ENCODE measurements at places on chromosomes 1 and 21.

DNA sequence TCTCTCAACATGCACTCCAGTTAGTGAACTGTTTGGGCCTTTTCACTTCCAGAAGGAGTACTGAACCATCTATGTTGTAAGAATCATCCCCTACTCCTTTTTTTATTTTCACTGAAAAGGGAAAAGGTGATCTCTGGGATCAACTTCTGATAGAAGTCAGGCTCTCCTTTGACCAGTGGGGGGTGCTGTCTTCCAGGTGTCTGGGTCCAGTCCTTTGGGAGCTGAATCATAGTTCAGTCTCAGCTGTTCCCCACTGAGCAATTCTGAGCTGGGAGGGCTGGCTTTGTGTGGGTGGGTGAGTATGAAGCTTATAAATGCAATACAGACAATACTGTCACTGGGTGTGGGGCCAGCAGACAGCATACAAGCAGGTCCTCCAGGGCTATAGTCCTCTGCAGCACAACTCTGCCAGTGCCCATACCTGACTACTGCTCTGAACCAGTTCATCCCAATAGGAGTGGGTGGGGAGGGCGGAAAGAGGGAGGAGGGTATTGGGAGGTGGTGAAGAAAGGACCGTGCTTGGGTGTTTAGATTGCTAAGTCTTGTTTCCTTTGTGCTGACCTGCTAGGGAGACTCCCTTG is 12.5 kb upstream of the SARS1 start:
- no peak for DNase-seq

DNA sequence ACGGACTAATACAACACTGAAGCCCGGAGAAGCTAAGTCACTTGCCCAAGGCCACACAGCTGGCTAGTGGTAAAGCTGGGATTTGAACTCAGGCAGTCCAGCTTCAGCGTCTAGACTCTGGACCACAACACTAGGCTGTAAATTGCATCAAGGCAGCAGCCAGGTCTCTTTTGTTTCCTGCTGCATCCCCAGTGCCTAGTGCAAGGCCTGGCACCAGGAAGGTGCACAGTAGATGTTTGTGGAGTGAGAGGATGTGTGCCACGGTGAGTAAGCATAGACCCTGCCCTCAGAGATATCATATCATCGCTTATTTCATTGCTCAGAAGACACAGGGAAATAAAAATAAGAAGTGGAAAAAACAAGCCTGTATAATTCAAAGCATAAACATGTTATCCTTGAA is 40.9 kb downstream of the IGSF21 start:
- no peak for DNase-seq

- peak; percentile 59 for DNase-seq
Observed at GRCh38 chr1:6489799-6490180, 1.7 kb downstream of the PLEKHG5 start.

DNA sequence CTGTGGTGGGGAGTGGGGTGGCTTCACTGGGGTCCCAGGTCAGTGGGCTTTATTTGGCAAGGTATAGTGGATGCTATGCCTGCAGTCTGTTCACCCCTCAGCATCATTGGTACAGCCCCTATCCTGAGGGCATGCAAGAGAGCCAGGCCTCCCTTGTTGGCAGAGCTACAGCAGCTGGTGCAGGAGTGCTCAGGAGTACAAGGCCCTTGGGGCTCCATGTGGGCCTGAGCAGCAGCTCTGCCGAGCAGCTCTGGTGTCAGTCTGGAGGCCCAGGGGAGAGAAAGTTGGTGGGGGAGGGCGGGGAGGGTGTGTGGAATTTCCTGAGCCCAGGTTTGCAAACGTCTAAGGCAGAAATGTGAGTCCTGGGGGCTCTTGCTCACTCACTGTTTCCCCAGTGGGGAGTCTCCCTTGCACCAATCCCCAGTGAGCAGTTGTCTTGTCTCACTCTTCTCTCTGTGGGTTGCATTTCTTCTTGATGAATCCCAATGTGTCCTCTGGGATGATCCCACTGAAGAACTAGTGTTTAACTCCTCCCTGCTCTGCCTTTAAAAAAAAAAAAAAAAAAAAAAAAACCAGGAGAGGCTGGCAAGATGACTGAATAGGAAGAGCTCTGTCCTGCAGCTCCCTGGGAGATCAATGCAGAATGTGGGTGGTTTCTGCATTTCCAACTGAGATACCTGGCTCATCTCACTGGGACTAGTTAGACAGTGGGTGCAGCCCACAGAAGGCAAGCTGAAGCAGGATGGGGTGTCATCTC is 39.5 kb upstream of the CYP4X1 start:
- DNase-seq: no peak

DNA sequence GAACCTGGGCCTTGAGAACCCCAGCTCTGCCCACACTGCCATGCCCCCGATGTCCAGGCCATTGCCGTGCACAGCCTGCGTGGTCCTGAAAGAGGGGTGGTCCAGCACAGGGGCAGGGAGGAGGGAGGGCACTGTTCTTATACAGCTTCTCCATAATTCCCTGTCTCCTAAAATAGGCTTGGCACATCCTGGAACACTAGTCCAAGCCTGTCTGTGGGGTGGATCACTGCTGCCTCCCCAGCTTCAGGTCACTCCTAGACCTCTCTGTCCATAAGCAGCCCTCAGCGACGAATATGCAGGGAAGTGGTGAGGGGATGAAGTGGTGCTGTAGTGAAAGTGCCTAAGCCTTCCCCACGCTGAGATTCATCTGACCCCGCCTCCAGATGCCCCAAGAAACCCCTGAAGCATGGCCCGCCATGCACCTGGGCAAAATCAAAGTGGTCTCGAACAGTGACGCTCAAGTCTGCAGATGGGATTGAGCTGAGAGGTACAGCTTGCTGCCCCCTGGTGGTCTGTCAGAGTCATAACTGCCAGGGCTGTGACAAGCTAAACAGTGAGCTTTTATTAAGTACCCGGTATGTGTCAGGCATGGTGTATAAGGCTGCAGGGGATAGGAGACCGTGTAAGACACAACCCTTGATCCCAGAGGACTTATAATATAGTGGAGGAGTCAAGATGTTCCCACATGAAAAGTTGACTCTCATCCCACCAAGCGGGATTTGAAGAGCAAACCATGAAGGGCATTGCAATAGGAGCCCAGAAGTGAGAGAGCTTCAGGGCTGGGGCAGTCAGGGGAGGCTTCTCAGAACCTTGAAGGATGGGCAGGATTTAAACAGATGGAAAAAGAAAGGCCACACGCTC is 66.6 kb downstream of the FAM163A start:
- peak; percentile 24 for DNase-seq

GRCh38 chr1:68181165-68181556 is 51.2 kb downstream of the WLS start:
- DNase-seq: no peak

GRCh38 chr1:154221278-154222001 is 685 bp downstream of the UBAP2L start:
- peak; percentile 61 for DNase-seq

GRCh38 chr1:85339656-85340399 is 63.4 kb upstream of the BCL10 start:
- DNase-seq: no peak

DNA sequence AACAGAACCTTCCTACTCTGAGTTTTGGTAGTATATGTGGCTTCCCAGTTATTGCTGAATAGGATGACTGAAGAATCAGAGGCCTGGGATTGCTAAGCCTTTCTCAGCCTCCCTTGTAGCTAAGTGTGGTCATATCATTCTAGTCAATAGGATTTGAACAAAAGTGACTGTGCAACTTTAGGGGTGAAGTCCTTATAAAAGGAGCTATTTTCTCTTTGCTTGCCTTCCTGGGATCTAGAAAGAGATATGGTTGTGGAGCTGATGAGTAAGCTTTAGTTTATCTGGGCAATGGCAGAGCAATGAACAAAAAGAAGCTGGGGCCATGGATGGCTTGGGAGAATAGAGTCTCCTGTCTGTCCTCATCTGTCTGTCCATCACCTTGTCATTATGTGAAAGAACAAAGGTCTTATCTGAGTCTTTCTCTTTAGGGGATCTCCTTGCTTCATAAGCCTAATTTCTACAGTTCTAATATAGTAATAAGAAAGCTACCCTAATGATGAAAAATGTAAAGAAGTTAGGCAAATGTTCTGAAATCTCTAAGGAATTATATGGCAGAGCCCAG is 91.5 kb downstream of the TENT5C start:
- DNase-seq: no peak

- no peak for DNase-seq
Observed at GRCh38 chr1:221981461-221981860, 239.6 kb upstream of the DUSP10 start.

- no peak for DNase-seq
Observed at GRCh38 chr1:50827546-50827945, 132.5 kb downstream of the FAF1 start.

- no peak for DNase-seq
Observed at GRCh38 chr1:28981210-28981609, 66.8 kb downstream of the EPB41 start.

- DNase-seq: no peak
Observed at GRCh38 chr1:113429461-113430153, 39.3 kb downstream of the MAGI3 start.

- DNase-seq: no peak
Observed at GRCh38 chr1:6785318-6785727, at the start of gene CAMTA1. Gene CAMTA1, plus strand, starts transcription at chr1:6785454. Its CDS starts 77 bp downstream, at chr1:6785531.

DNA sequence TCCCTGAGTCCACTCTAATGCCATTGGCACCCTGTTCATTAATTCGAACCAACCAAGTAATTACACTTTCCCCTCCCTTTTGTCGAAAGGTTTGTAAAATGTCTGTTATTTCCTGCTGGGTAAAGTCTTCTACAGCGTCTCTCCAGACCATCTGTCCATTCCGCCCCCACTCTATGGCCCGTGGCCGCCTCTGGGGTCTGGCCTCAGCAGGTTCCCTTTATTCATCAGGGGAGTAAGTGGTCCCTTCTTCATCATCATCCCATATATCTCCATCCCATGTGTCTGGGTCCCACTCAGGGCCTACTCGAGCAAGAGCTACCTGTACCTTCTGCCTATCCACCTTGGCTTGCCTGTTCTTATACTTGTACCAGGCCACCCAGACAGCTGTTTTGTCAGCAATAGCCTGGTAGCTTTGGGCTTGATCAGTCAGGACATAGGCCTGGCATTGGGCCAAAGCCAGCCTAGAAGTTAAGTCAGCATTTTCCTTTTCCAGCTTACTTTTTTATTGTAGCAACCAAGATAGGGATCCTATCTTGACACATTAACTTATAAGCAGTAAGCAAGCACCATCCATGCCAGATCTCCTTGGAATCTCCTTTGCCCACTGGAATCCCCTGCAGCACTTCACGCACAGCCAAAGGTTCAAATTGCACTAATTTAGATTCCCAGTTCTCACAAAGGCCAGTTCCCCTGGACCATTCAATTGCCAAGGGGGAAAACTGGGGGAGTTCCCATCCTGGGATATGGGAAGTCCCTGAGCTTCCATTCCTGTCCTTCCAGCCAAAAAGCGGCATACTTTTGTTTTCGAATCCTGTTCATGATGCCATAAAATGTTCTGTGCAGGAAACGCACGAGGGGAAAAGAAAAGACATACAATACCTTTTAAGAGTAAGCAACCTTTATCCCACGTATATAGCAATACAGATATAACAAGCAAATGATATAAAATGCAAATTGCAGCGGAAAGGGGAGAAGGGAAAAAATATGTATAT is 6.6 kb upstream of the STUM start:
- DNase-seq: no peak

GRCh38 chr1:186967656-186968394 is 139.1 kb downstream of the PLA2G4A start:
- no peak for DNase-seq

DNA sequence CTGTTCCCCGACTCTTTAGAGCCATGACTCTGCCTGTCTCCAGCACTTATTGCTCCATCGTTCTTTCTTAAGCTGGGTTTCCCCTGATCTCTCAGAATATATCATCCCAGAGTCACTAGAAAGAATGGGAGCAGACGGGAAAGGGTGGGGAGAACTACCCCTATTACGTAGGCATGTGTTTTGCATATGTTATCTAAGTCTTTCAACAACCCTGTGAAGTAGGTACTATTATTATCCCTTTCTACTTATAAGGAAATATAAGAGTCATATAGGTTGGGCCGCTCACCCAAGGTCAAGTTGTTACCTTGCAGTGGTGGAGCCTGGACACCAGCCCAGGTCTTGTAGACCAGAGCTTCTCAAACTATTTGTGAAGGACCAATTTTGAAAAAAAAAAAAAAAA is 38.7 kb downstream of the ELF3 start:
- no peak for DNase-seq

GRCh38 chr1:245986404-245987218 is 520.5 kb downstream of the SMYD3 start:
- DNase-seq: no peak

GRCh38 chr1:211828584-211829342 is 1.8 kb downstream of the LPGAT1 start:
- no peak for DNase-seq

DNA sequence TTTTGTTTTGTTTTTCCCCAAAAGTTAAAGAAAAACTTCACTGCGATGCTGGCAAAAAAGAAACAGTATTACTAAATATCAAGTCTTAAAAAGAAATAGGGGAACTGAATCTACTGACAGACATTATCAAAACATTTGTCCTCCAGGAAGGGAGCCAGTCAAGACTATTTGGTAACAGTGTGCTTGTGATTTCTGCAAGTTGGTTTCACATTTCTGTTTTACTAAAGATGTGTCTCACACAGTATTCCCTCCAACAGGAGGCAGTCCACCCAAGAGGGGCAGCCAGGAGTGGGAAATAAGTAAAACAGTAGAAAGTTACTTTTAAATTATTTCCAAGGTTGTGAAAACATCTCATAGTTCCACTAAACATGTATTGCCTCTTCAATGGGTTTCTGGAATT is 74.4 kb upstream of the SDC3 start:
- no peak for DNase-seq

DNA sequence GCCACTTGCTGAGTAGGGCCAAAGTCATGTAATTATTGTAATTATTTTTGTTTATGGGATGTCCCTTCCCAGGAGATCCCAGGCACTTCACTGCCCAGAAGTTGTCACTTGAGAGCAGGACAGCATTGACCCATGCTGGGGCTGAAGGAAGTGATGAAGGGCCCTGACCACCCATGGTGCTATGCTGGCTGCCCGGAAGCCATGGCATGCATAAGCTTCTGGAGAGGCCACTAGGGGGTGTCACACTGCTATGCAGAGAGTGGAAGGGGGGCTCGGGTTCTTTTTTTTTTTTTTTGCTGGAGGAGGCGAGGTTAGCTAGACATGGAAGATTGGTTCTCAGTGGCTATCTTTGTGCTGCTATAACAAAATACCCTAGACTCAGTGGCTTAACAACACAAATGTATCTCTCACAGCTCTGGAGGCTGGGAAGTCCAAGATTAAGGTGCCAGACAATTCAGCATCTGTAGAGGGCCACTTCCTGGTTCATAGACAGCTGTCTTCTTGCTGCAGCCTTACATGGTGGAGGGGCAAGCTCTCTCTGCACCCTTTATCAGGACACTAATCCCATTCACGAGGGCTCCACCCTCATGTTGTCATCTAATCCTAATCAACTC is 84.9 kb downstream of the CNIH3 start:
- no peak for DNase-seq

- peak; percentile 17 for DNase-seq
Observed at GRCh38 chr1:39788758-39789570, at the start of gene BMP8B. Gene BMP8B, minus strand, starts transcription at chr1:39788865. Its CDS starts 380 bp downstream, at chr1:39788485.

- no peak for DNase-seq
Observed at GRCh38 chr1:77940921-77941570, 37.8 kb downstream of the FUBP1 start.

GRCh38 chr1:37657620-37658412 is 23.1 kb upstream of the RSPO1 start:
- DNase-seq: no peak

GRCh38 chr1:234624724-234625117 is 14.7 kb upstream of the IRF2BP2 start:
- no peak for DNase-seq
